ENCODE measurements at places on chromosomes 3 and 15. TPM values are rescaled to one million over a fixed set of nuclear protein-coding genes. Genes with fewer than 3 reads are reported as not detected.

GRCh38 chr3:25573386-25574171, 91.1 kb downstream of the TOP2B start:
- H3K27ac ChIP-seq, result peak overlapping the region; percentile 34
- no peaks in the 10 kb centered on the region for H3K27me3 ChIP-seq
- peak; percentile 35 for DNase-seq
- peaks cover 8% of the 10 kb centered on the region for H3K4me1 ChIP-seq
- H3K4me3 ChIP-seq, result no peak overlapping the region
- no peaks in the 10 kb centered on the region for H3K36me3 ChIP-seq

GRCh38 chr3:47578691-47579632, at the start of gene CSPG5:
CSPG5 (minus strand) TSS chr3:47578865; CDS start chr3:47578693, 172 bp downstream.
- no peak within 1 kb of the TSS for H3K27ac ChIP-seq
- H3K4me3 ChIP-seq, result peak within 1 kb of the TSS; percentile 22
- peaks cover 15% of the 10 kb centered on the region for H3K4me1 ChIP-seq
- peak; percentile 27 for DNase-seq

DNA sequence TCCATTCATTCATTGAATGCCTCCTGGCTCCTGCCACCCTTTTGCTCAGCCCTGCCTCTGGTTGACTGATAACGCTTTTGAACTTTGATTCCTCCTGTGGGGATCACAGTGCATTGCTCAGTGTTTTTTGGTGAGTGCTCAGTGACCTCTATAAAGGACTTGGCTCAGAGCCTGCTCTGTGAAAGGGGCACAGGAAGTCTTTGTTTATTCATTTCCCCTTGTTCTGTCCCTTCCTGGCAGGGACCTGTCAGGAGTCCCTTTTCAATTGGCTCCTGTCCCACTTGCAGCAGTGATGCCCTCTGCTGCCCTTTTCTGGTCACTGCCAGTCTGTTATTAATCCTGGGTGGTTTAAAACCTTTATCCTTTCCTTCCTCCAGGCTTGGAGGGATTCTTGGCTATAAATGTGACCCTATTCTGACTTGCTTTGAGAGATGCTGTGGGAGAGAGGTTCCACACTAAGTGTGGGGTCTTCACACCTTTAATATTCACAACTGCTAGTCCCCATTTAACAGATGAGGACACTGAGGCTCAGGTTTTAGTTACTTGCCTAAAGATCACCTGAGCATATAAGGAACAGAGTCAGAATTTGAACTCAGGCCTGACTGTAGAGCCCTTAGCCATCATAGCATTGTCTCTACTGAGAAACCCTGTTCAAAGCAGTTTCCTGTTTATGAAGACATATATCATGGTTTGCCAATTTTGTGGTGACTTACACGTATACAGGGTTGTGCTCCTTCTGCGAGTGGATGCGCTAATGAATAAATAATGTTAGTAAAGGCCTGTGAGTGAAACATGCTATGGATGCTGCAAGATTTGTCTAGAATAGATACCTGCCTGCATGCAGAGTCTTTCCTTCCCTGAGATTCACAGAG, 23.2 kb upstream of the TATDN2 start:
- H3K36me3 ChIP-seq, result peaks cover 3% of the 10 kb centered on the region
- no peaks in the 10 kb centered on the region for H3K27me3 ChIP-seq
- no peak overlapping the region for H3K4me3 ChIP-seq
- H3K4me1 ChIP-seq, result peaks cover 14% of the 10 kb centered on the region
- peak; percentile 85 for DNase-seq
- H3K27ac ChIP-seq, result no peak overlapping the region

- H3K27ac ChIP-seq, result no peak overlapping the region
- no peaks in the 10 kb centered on the region for H3K27me3 ChIP-seq
- no peaks in the 10 kb centered on the region for H3K36me3 ChIP-seq
- DNase-seq, result no peak
These were observed 383.4 kb downstream of the PTPRG start for GRCh38 chr3:61944726-61945125.

HOMER2 gene
- 92.5 TPM for total RNA-seq

LMAN1L gene
- 3.5 TPM for total RNA-seq

DNA sequence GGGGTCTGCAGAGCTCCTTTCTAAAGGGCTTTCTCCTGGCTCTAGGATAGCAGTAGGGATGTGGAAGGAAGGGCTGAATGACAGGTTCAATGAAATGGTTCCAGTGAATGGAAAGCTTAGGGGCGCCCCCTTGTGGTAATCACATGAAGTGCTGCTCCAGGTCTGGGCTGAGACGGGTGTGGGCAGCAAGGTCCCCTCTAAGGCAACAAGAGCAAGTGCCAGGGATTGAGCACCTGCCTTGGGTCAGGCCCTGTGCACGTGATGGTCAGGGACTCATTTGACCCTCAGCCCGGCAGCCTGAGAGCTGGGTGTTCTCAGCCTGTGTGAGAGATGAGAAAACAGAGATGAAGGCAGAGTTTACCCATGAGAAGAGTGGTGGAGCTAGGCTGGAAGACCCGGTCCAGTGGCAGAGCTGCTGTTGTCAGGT, 12.1 kb upstream of the CX3CR1 start:
- H3K4me3 ChIP-seq, result no peak overlapping the region
- peaks cover 9% of the 10 kb centered on the region for H3K4me1 ChIP-seq
- DNase-seq, result peak; percentile 67

GRCh38 chr15:101250873-101251829, 697 bp downstream of the CHSY1 start:
- H3K4me1 ChIP-seq, result peaks cover 9% of the 10 kb centered on the region
- no peaks in the 10 kb centered on the region for H3K36me3 ChIP-seq
- H3K4me3 ChIP-seq, result peak overlapping the region; percentile 42

- no peak for DNase-seq
- no peaks in the 10 kb centered on the region for H3K27me3 ChIP-seq
- H3K4me1 ChIP-seq, result no peaks in the 10 kb centered on the region
- no peaks in the 10 kb centered on the region for H3K36me3 ChIP-seq
These were observed 933.6 kb upstream of the ROBO1 start for GRCh38 chr3:80701349-80701748.

DNA sequence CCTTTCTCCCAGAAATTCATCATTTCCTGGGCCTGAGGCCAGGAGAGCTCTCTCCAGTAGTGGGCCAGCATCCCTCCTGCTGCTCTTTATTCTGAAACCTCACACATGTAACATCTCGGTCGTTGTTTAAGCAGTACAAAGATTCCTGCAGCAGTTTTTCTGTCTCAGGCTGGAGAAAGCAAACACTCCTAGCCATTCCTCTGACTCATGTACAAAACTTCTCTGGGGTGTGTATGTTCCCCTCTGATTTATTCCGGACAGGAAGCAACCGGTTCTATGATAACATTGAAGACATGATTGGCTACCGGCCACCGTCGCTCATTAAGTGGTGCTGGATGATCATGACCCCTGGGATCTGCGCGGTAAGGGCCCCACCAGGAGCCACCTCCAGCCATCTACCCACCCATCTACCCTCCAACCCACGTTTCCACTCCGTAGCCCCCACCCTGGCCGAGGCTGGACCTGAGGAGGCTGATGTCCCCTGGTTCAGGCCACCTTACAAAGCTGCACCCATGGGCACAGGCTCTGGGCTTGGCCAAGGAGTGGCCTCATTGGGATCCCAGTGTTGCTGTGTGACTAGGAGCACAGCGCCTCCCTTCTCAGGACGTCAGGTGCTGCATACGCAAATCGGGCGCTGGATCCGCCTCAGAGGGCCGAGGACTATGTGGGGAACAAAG, 58.6 kb upstream of the SLC6A1 start:
- H3K4me3 ChIP-seq, result no peak overlapping the region
- H3K36me3 ChIP-seq, result no peaks in the 10 kb centered on the region
- H3K27ac ChIP-seq, result no peak overlapping the region
- H3K27me3 ChIP-seq, result no peaks in the 10 kb centered on the region
- DNase-seq, result no peak

FAM107A gene
- total RNA-seq, result 137 TPM

- H3K4me3 ChIP-seq, result no peak overlapping the region
- H3K36me3 ChIP-seq, result no peaks in the 10 kb centered on the region
- H3K4me1 ChIP-seq, result no peaks in the 10 kb centered on the region
- H3K27me3 ChIP-seq, result no peaks in the 10 kb centered on the region
- DNase-seq, result no peak
These were observed 11.4 kb upstream of the POMGNT2 start for GRCh38 chr3:43117257-43117656.

DNA sequence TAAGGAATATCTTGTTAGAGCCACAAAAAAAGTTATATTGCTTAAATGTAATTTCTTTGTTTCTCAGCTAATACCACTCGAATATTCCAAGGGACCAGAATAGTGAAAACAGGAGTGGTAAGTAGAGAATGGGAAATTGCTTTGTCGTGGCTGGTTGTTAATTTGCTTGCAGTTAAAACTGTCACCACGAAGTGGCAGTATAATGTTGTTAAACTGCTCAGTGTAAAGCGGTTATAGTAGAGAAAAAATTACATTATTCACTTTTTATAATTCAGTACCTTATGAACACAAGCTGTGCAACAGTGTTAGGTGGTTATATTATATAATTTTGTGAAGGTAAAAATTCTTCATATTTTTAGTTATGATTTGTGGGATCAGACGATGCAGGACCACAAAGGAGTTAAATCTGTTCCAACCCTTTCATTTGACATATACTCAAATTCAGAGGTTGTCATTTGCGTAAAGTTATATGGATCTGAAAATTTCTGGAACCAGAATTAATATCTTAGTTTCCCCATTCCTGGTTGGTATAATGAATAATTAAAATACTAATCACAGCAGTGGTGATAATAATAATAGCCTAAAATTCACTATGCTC, 171.8 kb downstream of the FEZF2 start:
- H3K27ac ChIP-seq, result no peak overlapping the region
- H3K27me3 ChIP-seq, result no peaks in the 10 kb centered on the region
- H3K4me3 ChIP-seq, result no peak overlapping the region
- H3K4me1 ChIP-seq, result no peaks in the 10 kb centered on the region
- peaks cover 6% of the 10 kb centered on the region for H3K36me3 ChIP-seq

FBXW12 gene
- total RNA-seq, result not detected

Measured in thyroid gland (tissue), 4 donors.